A549 treated with CpdA at 1 μM for 4 hours (cell line): ENCODE measurements at places on chromosomes 5 and 9. TPM values are rescaled to one million over a fixed set of nuclear protein-coding genes. Genes with fewer than 3 reads are reported as not detected.

Gene SNCB
- total RNA-seq, result 1.0 to 1.4 TPM (median 1.2 TPM) in 5 replicates

Gene NFIB
- total RNA-seq, result 7.6 to 10.8 TPM (median 9.9 TPM) in 5 replicates

Gene DPYSL3
- 16.6 to 19.4 TPM (median 17.9 TPM) in 5 replicates for total RNA-seq

Gene IFNB1
- total RNA-seq, result not detected in 5 replicates

Gene PCDHA7
- total RNA-seq, result 0.08 to 0.22 TPM (median 0.13 TPM) in 5 replicates

Gene SH3TC2
- total RNA-seq, result 0.23 to 0.87 TPM (median 0.43 TPM) in 5 replicates

Gene C6
- not detected in 5 replicates for total RNA-seq

Gene PKD2L2
- 0.03 to 0.26 TPM (median 0.05 TPM) in 3 of 5 replicates, not detected in the others for total RNA-seq

Gene SOHLH1
- 0.07 to 0.09 TPM in 2 of 5 replicates, not detected in the others for total RNA-seq

Gene SIT1
- not detected in 5 replicates for total RNA-seq

Gene TLE1
- total RNA-seq, result 77.6 to 85.7 TPM (median 80.1 TPM) in 5 replicates

Gene ADRA1B
- 7.5 to 10.2 TPM (median 9.9 TPM) in 5 replicates for total RNA-seq

Gene MCIDAS
- 1.8 to 2.5 TPM (median 2.2 TPM) in 5 replicates for total RNA-seq

Gene FANCC
- 10.7 to 11.7 TPM (median 11.4 TPM) in 5 replicates for total RNA-seq

Gene BTNL3
- not detected in 5 replicates for total RNA-seq

Gene IL5
- total RNA-seq, result not detected in 5 replicates

Gene STX17
- 7.4 to 13.6 TPM (median 8.8 TPM) in 5 replicates for total RNA-seq
